GM20000 (cell line): ENCODE measurements at places on chromosomes 7 and 10.

- DNase-seq: no peak
Observed at GRCh38 chr7:28128608-28129007, 52.0 kb downstream of the JAZF1 start.

GRCh38 chr10:61761825-61762217 lies 99.1 kb downstream of the CABCOCO1 start:
- DNase-seq: no peak

- DNase-seq: no peak
Observed at GRCh38 chr10:46068117-46068516, 22.0 kb upstream of the MSMB start.

DNA sequence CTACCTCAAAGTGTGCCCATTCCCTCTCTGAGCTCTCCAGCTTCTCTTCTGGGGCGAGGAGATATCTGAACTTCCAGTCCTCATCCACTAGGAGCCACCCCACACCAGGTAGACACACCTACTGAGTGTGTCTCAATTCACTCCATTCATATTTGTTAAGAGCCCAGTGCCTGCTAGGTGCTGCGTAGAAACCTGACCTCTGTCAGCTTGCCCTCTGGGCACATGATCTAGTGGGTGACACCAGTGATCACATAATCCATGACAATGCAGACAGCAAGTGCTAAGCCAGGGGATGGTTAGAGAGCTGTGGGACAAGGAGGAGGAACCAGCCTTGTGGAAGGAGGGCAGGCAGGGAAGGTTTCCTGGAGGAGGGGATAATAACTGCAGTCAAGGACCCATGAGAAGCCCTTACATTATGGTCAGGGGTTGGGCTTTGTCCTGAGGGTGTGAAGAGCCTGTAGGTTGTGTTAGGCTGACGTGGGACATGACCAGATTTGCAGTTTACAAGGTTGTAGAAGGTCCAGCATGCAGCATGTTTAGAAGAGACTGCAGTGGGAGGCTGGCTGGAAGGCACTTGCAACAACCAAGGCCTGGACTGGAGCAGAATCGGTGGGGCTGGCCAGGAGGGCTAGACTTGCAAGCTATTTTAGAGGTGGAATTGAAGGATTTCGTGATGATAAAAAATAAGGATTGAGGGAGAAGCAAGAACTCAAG lies 81.8 kb downstream of the COL13A1 start:
- peak; percentile 25 for DNase-seq

DNA sequence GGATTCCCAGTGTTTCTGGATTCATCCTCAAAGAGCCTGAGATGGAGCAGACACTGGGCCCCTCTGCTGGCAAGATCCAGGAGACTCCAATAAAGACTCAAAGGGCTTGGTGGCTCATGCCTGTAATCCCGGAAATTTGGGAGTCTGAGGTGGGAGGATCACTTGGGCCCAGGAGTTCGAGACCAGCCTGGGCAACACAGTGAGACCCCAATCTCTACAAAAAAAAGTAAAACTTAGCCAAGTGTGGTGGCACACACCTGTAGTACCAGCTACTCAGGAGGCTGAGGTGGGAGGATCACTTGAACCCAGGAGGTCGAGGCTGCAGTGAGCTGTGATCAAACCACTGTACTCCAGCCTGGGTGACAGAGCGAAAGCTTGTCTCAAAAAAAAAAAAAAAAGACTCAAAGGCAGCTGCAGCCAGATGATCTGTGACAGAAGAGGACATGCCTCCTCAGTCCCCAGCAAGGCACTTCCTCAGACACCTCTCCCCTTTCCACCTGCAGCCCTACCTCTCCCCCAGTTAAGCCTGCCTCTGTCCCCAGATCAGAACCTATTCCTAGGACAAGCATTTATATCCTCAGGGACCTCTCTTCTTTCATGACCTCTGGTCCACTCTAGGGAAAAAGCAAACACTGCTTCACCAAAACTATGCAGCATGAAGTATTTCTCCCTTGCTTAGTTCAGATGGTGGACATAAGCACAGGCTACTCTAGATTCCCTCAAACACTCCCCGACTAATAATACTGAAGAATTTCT lies 27.9 kb downstream of the PDLIM1 start:
- DNase-seq: no peak

DNA sequence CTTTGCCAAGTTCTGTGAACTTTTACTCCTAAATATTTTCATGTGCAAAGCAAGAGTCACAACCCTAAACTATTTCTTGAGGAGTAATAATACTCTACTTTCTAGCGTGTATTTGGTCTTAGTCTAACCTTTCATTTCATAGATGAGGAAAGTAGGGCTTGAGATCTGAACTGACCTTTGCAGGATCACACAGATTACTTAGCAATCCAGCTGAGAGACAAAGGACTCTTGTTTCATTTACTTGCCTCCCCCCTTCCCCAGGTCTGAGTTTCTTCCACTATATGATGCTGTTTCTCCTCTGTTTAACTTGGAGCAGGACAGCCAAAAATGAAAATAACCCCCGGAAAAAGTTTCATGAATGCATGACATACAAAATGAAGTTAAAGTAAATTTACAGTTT lies 75.3 kb upstream of the PTN start:
- DNase-seq: no peak

- no peak for DNase-seq
Observed at GRCh38 chr7:116328161-116328560, 117.8 kb downstream of the TES start.
